Thymus (tissue), 14 donors: ENCODE measurements at places on chromosomes 6 and 20.

DNA sequence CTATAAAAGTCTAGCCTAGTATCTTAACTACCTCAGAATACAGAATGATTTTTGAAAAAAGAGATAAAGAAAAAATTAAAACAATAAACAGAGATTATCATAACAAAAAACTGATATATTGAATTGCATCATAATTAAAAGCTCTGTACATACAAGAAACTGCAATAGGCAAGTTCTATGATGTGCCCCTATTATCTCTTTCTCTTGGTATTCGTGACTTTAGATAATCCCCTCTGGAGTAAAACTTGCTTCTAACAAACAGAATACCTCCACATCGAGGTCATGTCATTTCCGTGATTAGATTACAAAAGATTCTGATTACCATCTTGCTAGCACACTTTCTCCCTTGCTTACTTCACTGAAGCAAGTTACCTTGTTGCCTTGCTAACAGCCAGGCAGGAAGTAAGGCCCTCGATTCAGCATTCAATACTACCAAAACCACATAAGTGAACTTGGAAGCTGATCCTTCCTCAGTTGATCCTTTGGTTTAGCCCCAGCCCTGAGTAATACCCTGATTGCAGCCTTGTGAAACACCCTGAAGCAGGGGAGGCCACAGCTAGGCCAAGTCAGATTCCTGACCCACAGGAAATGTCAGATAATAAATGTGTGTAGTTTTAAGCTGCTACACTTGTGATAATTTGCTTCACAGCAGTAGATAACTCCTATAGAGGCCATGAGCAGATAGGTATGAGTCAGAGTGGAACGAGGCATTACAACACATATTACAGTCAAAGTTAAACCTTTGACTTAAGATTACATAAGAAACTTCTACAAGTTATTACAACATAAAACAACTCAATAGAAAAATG lies 53.7 kb upstream of the TMX4 start:
- H3K27me3 ChIP-seq = no peaks in the 10 kb centered on the region
- H3K4me3 ChIP-seq = no peak overlapping the region
- H3K4me1 ChIP-seq = peaks cover 4% of the 10 kb centered on the region
- H3K36me3 ChIP-seq = no peaks in the 10 kb centered on the region

DNA sequence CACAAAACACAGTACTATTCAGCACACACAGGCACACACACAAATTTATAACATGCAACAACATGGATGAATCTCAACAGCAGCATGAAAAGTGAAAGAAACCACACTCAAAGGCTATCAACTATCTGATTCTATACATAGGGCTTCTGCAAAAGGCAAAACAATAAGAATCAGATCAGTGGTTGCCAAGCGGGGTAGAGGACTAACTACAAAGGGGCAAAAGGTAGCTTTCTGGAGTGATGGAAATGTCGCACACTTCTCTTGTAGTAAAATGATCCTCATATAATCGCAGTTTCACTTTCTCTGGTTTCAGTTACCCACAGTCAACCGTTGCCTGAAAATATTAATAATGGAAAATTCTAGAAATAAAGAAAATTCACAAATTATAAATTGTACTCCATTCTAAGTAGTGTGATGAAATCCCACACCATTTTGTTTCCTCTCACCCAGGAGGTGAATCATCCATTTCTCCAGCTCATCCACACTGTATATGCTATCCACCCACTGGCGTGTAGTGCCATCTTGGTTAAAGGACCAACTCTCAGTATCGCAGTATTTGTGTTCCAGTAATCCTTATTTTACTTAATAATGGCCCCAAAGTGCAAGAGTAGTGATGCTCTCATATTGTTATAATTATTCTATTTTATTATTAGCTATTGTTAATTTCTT lies 12.8 kb upstream of the PLN start:
- no peak overlapping the region for H3K4me3 ChIP-seq
- H3K27ac ChIP-seq = no peak overlapping the region
- no peaks in the 10 kb centered on the region for H3K27me3 ChIP-seq
- H3K36me3 ChIP-seq = peaks cover 4% of the 10 kb centered on the region
- H3K4me1 ChIP-seq = no peaks in the 10 kb centered on the region
- DNase-seq = no peak

GRCh38 chr6:166713434-166714186 lies 86.6 kb upstream of the RPS6KA2 start:
- no peak overlapping the region for H3K4me3 ChIP-seq
- no peaks in the 10 kb centered on the region for H3K36me3 ChIP-seq
- no peak overlapping the region for H3K27ac ChIP-seq
- H3K4me1 ChIP-seq = no peaks in the 10 kb centered on the region

DNA sequence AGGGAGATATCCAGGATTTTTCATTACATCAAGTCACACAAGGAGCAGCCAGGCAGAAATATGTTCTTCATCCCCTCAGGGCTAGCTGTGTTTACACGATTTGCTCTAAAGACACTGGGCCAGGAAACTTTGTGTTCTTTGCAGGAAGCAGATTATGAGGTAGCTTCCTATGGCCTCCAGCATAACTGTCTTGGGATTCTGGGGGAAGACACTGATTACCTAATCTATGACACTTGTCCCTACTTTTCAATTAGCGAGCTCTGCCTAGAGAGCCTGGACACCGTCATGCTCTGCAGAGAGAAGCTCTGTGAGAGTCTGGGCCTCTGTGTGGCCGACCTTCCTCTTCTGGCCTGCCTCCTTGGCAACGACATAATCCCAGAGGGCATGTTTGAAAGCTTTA lies 11.2 kb downstream of the FAM120B start:
- H3K4me3 ChIP-seq = no peak overlapping the region
- no peaks in the 10 kb centered on the region for H3K4me1 ChIP-seq
- H3K36me3 ChIP-seq = peaks cover 12% of the 10 kb centered on the region
- H3K27ac ChIP-seq = no peak overlapping the region
- DNase-seq = no peak
- no peaks in the 10 kb centered on the region for H3K27me3 ChIP-seq

GRCh38 chr6:160978141-160978901 lies 13.2 kb upstream of the MAP3K4 start:
- H3K4me1 ChIP-seq = no peaks in the 10 kb centered on the region
- no peak for DNase-seq
- H3K36me3 ChIP-seq = no peaks in the 10 kb centered on the region
- H3K4me3 ChIP-seq = no peak overlapping the region
- no peak overlapping the region for H3K27ac ChIP-seq

- no peak overlapping the region for H3K4me3 ChIP-seq
- no peaks in the 10 kb centered on the region for H3K27me3 ChIP-seq
- DNase-seq = peak; percentile 0
- H3K27ac ChIP-seq = no peak overlapping the region
- no peaks in the 10 kb centered on the region for H3K4me1 ChIP-seq
- no peaks in the 10 kb centered on the region for H3K36me3 ChIP-seq
Measured at GRCh38 chr6:101760843-101761621, 367.5 kb downstream of the GRIK2 start.

DNA sequence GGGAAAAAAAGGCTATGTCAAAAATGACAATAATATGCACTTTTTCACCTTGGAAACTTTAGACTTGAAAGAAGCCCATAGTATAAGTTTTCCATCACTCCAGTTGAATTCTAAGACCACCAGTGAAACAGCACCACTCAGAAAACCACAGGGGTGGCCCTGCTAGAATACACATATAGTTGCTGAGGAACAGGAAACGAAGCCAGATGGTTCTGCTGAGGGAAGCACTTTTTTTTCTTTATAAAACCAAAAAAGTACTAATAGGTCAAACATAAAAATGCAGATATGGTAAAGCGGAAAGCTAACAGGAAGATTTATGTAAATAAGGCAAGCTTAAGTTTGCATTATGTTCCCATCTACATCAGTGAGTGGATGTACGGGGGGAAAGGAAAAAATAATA lies 303.9 kb downstream of the FOXC1 start:
- DNase-seq = no peak
- no peak overlapping the region for H3K27ac ChIP-seq
- no peaks in the 10 kb centered on the region for H3K27me3 ChIP-seq
- H3K4me3 ChIP-seq = no peak overlapping the region
- no peaks in the 10 kb centered on the region for H3K4me1 ChIP-seq

- peak overlapping the region; percentile 16 for H3K27ac ChIP-seq
- H3K4me3 ChIP-seq = peak overlapping the region; percentile 43
- peaks cover 28% of the 10 kb centered on the region for H3K4me1 ChIP-seq
- DNase-seq = peak; percentile 75
- H3K36me3 ChIP-seq = no peaks in the 10 kb centered on the region
Measured at GRCh38 chr20:17504898-17505635, 26.1 kb downstream of the BFSP1 start.

GRCh38 chr20:59361411-59361810 lies 61.0 kb downstream of the EDN3 start:
- no peaks in the 10 kb centered on the region for H3K27me3 ChIP-seq
- DNase-seq = no peak
- H3K4me1 ChIP-seq = no peaks in the 10 kb centered on the region
- H3K27ac ChIP-seq = no peak overlapping the region
- no peak overlapping the region for H3K4me3 ChIP-seq

GRCh38 chr6:39566456-39566855 lies 158.8 kb downstream of the KIF6 start:
- no peak overlapping the region for H3K27ac ChIP-seq
- H3K27me3 ChIP-seq = no peaks in the 10 kb centered on the region
- no peaks in the 10 kb centered on the region for H3K36me3 ChIP-seq
- DNase-seq = no peak
- no peak overlapping the region for H3K4me3 ChIP-seq

- H3K4me3 ChIP-seq = no peak overlapping the region
- no peaks in the 10 kb centered on the region for H3K27me3 ChIP-seq
- DNase-seq = no peak
- H3K4me1 ChIP-seq = peaks cover 36% of the 10 kb centered on the region
- peak overlapping the region; percentile 67 for H3K27ac ChIP-seq
Measured at GRCh38 chr6:11711984-11712711, 66.5 kb downstream of the ADTRP start.

GRCh38 chr20:48770700-48771442 lies 56.9 kb downstream of the PREX1 start:
- no peaks in the 10 kb centered on the region for H3K27me3 ChIP-seq
- no peaks in the 10 kb centered on the region for H3K4me1 ChIP-seq
- no peak overlapping the region for H3K4me3 ChIP-seq
- no peaks in the 10 kb centered on the region for H3K36me3 ChIP-seq
- DNase-seq = no peak

DNA sequence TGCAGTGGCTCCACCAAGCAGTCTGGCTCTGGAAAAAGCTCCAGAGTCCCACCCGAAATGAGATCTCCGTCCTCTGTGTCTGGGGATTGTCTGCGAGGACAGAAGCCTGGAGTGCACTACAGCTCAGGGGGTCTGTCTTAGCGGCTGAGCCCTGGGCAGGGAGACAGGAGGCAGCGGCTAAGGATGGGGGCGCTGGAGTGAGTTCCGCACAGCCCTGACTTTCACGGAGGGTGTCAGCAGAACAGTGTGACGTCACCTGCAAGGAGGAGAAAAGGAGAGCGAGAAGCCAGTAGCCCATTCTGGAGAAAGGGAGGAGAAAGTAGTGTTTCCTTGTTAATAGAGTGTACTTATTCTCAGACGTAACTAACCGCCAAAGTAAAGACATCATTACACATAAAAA lies 97.6 kb downstream of the FAM50B start:
- no peaks in the 10 kb centered on the region for H3K27me3 ChIP-seq
- no peak overlapping the region for H3K27ac ChIP-seq
- DNase-seq = no peak
- no peaks in the 10 kb centered on the region for H3K4me1 ChIP-seq

DNA sequence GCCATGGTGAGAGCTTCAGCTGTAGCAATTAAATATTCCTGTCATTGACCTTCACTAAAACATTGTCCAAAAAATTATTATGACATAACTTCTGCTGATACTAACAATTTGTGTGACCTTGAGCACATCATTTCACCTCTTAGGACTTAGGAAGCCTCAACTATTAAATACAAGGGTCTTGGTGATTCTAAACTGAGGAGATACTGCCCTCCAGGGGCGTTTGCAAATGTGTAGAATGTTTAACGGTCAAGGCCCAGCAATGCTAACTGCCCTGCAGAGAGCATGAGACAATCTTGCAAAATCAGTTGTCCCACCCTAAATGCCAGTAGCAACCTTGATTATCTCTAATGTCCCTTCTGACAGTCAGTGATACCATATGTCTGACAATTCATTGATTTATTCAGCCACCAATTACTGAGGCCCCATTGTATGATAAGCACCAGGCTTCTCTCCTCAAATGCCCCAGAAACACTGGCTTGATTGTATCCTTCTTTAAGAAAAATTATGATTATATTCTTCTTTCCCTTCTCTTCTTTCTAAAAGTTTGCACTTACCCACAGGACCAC lies 284.1 kb upstream of the PLN start:
- H3K27me3 ChIP-seq = no peaks in the 10 kb centered on the region
- no peaks in the 10 kb centered on the region for H3K36me3 ChIP-seq
- no peak overlapping the region for H3K27ac ChIP-seq
- no peak for DNase-seq

DNA sequence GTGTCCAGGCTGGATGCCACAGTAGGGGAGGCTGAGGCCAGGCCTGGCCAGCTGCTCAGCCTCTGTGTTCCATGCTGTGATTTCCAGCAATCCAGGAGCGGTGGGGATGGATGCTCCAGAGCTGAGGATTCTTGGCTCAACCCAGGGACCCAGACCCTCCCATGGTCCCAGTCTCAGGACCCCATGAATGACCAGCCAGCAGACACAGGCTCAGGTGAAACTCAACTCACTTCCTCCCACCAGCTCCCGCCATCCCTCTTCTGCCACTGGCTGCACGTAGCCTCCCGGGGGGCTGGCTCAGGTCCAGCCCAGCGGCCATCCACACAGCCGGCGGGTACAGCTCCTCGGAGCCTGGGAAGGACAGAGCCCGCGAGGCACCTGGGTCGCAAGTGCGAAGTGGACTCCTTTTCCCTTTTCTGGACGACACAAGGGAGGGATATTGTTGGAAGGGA lies 54.5 kb upstream of the DACT2 start:
- H3K36me3 ChIP-seq = no peaks in the 10 kb centered on the region
- no peaks in the 10 kb centered on the region for H3K27me3 ChIP-seq
- H3K27ac ChIP-seq = no peak overlapping the region
- H3K4me1 ChIP-seq = no peaks in the 10 kb centered on the region
- no peak for DNase-seq

- H3K27me3 ChIP-seq = no peaks in the 10 kb centered on the region
- H3K36me3 ChIP-seq = no peaks in the 10 kb centered on the region
- DNase-seq = no peak
- no peak overlapping the region for H3K27ac ChIP-seq
- H3K4me3 ChIP-seq = no peak overlapping the region
Measured at GRCh38 chr6:44042989-44043478, 84.2 kb downstream of the MRPL14 start.

- no peaks in the 10 kb centered on the region for H3K27me3 ChIP-seq
- H3K4me3 ChIP-seq = no peak overlapping the region
- H3K36me3 ChIP-seq = no peaks in the 10 kb centered on the region
- no peak for DNase-seq
- no peak overlapping the region for H3K27ac ChIP-seq
Measured at GRCh38 chr6:80165143-80165542, 58.7 kb downstream of the BCKDHB start.
